AG10803 (cell line): ENCODE measurements at places on chromosomes 7 and 10.

- peak; percentile 13 for DNase-seq
These were observed 117.0 kb downstream of the OAT start for GRCh38 chr10:124301736-124302135.

GRCh38 chr7:144057954-144058353, 9.2 kb downstream of the OR2A5 start:
- DNase-seq, result no peak

DNA sequence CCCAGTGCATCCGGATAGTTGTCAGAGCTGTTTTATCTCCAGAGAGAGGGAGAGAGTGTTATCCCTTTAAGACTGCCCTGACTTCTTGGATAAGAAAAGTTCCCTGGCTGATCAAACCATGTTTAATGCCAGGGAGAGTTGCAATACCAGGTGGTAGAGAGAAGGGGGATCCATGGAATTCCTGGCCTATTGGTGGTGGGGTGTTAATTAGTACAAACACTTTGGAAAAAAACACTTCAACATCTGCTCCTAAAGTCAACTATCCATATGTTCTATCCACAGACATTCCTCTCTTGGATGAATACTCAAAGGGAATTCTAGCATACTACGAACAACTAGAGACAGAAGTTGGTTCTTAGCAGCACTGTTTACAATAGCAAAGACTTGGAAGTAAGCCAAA, 307.2 kb downstream of the TCERG1L start:
- DNase-seq, result no peak

- DNase-seq, result no peak
These were observed 68.0 kb upstream of the FAM20C start for GRCh38 chr7:124130-124949.

DNA sequence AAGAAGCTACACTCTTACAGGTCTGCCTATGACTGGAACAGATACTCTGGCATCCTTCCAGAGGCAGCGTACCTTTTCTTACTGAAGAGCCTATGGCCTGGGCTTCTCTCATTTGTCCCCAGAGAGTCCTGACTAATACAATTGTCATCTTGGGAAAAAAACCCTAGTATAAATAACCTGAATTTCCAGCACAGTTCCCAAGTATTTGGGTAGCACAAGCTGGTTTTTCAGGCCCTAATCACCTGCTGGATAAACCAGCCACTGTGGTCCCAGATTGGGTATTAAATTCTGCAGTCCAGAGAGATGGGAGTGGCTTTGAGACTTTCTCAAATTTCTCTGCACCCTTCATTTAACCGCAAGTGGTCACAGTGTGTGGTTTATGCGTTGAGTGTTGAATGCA, 186.8 kb upstream of the NEBL start:
- DNase-seq, result no peak

DNA sequence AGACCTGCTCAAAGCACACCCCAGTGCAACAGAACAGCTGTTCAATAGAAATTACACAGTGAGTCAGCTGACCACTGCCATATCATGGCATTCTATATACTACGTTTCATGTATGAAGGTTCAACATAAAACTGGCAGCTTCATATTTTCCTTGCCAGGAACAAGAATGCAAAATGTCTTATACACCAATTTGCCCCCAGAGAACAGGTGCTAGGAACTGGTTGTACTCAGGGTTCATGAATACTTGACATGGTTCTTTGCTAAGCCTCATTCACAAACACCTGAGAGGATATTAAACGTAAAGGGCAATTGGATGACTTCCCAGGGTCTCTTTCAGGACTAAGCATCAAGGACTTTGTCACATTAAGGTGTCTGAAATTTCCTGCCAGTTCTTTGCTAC, 6.9 kb downstream of the MYOF start:
- no peak for DNase-seq

DNA sequence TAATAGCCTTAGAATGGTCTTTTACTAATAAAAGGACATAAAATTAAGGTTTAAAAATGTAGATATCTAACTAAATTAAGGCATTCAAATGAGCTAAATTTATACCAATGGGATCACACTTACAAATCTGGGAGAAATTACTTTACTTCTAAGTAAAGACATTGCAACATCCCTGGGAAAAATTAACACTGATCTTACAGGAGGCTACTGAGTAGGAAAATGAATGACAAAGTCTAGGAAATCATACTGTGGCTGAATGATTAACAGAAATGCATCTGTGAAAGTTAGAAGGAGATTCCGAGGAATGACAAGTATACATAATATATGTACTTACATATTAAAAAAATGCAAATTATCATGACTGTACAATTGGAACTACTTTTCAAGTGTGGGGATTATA, 38.3 kb downstream of the CACNA2D1 start:
- DNase-seq, result no peak

DNA sequence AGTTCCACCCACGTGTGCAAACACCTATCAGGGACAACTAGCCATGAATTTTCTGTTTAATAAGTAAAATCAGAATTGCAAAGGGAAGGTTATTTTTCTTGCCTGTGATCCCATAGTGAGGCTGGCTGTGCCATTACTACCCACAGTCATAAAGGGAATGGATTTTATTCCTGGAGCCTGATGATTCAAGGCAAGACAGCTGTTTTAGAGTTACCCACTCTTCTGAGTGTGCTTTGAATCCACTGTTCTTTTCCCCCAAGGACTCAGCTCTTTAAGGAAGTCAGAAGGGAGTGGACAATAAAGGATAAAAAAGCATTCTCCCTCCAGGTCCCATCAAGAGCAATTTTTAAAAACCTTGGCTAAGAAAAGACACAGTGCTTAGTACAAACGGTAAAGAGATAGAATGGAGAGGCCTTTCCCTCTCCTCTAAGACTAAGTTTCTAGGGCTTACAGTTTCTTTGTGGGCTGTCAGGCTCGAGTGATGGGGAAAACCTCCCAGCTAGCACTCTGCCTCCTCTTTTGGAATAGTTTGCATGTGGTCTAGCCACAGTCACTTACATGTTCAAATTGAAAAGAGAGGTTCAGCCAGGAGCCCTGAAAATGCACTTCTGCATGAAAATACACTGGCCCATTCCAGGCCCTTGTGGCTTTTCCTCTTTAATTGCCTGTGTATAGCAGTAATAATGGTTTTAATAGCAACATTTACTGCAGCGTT, 5.1 kb upstream of the LRRC4 start:
- DNase-seq, result no peak

DNA sequence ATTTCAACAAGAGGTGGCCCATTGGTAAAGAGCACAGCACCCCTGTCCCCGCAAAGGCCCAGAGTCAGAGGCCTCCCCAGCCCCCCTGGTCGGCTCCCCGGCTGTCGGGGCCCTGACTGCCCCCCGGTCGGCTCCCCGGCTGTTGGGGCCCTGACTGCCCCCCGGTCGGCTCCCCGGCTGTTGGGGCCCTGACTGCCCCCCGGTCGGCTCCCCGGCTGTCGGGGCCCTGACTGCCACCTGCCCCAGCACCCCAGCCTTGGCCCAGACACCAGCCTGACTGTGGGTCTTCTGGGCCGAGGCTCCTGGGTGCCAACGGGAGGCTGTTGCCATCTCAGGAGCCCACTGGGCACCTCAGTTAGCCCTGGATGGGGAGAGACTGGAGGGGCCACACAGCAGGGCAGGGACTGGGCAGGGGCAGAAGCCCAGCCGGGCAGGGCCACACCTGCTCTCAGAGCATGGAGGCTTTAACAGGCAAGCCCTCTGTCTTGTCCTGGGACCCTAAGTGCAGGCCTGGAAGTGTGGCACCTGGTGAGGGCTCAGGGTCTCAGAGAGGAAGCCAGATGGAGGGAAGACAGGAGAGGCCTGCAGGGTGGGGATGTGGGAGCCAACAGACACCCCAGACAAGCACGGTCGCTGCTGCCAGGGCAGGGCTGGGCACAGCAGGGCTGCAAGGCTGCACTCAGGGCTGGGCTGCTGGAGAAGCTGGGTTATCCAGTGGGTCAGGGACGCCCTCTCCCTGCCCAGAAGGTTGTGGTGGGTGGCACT, 56.5 kb downstream of the JAKMIP3 start:
- DNase-seq, result no peak

DNA sequence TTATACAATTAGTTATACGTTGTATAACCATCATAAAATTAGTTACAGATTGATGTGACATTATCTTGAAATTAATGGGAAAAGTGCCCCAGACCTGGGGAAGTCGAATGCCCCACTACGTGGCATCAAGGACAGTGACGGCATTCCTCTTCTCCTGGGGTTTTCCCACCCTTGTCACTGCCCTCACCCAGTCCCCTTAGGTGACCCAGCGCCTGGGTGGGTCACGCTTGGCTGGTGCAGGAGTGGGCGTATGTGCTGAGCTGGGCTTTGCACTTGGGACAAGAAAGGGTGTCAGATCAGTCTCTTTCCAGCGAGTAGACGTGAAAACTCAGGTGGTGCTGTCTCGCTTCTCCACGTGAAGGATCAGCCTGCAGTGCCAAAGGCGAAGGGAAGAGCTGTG, 7.6 kb downstream of the FOXK1 start:
- no peak for DNase-seq

DNA sequence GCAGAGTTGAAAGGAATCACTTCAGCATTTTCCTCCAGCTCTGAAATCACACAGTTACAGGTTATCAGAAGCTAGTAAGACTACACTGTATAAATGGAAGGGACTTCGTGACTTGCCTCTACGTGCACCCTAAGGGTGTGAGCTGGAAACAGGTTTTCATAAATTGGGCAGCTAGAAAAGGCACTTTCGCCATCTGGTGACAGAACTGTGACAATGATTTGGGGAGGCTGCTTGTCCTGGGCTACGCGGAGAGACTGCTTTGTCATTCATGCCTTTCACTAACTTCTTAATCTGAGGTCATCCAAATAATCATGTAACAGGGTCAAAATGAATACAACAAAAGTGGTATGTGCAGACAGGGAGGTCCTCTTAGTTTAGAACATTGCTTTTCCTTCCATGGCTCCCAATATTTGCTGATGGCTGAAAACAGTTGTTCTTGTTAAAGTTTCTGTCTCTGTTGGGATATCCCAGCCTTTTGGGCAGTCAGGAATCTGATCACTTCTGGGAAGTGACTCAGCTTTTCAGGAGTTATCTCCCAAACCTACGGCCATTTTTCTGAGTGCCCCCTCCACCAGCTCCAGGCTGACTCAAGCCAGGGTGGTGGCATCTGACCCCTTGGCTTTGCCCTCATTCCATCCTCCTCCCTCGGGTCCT, 17.8 kb downstream of the VWC2 start:
- no peak for DNase-seq

- no peak for DNase-seq
These were observed 99.6 kb upstream of the PCDH15 start for GRCh38 chr10:54900584-54900983.

DNA sequence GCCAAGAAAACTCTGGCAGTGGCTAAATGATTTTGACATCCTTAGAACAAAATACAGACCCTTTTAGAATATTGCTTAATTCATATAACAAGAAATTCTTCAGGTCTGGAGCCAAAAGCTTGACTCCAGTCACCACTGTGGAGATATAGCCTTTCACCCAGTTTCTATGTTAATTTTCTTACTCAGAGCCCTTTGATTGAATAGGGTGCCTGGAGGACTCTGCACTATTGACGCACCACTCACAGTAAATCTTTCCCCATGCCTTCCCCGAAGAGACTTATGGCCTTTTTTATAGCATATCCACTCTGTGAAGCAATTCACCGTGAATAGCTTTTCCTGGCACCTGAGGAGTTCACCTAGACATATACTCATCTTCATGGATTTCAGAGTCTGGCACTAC, 613.8 kb downstream of the ZWINT start:
- DNase-seq, result no peak

DNA sequence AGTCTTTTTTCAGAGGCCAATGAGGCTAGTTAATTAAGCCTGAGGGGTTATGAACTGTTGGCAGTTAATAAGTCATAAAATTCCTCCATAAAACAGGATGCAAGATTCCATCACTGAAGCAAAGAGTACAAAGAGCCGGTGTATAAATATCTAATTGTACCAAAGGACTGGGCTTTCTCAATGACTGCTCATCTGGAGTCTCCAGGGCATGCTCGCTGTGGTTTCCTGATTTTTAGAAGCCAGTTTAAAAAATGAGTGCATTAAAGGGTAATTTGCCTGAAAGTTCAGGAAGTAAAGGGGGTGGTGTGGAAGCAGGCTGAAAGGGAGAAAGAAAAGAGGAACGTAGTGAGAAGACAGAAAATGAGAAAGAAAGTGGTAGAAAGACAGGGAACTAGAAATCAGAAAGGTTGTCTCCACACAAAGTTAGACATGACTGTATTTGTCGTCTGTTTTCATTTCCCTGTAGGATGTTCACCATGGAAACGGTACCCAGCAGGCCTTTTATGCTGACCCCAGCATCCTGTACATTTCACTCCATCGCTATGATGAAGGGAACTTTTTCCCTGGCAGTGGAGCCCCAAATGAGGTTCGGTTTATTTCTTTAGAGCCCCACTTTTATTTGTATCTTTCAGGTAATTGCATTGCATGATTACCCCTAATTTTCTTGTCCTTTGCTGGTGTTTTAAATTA, 282.3 kb downstream of the TWIST1 start:
- no peak for DNase-seq

DNA sequence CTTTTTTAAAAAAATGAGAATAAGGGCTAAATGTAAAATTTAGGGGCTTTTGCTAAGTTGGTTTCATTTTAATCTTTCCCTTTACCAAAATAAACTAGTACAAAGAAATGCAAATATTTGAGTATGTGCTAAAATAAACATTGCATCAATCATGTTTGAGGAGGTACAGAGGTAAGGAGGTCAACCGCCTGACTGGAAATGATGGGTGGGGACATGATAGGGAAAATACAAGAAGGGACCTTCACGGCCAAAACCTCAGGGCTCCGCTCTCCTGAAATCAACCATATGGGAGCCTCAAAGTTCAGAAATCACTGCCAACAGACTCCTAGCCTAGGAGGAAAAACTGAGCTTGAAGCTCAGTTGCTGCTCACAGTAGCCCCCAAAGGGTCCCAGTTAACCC, 207.6 kb downstream of the AHR start:
- no peak for DNase-seq

GRCh38 chr10:132391676-132392020, 5.4 kb upstream of the PWWP2B start:
- DNase-seq, result no peak

GRCh38 chr10:121288864-121289661, 309.2 kb downstream of the FGFR2 start:
- DNase-seq, result no peak

DNA sequence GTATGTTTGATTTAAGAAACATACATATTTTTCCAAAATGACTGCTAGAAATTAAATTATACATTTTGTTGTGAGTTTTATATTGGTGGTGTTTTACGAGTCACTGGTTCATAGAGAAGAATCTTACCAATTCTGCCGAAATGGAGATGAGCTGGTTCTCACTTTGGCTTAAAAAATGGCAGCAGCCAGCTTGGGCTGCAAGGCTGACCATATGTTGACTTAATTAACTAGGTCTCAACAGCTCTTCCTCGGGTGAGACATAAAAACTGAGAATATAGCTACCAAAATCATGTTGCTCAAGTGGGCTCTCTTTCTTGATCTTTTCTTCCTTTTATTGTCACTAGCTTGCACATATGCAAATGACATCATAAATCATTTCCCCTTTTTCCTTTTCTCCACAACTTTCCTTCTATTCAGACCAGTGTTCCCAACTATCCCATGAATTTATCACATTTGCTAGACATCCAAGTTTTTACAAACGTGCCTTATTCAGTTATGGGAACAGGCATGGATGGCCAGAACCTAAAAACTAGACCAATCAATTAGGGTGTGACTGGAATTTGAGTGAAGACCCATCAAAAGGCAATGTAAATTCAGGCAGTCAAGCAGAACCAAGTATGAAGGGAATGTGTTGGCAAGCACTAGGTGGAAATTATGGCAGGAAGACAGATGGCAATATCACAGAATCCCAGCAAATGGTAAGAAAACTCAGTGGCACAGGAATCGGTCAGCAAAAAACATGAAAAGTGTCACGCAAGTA, 6.4 kb upstream of the TSPAN12 start:
- DNase-seq, result no peak

- no peak for DNase-seq
These were observed 103.6 kb downstream of the ELMO1 start for GRCh38 chr7:37344886-37345579.

GRCh38 chr10:11159543-11160215, 142.0 kb downstream of the CELF2 start:
- DNase-seq, result no peak
